ENCODE measurements at places on chromosomes 13 and 19.
A peak's percentile ranks its signal among the peaks of the same experiment; 100 is the strongest.

DNA sequence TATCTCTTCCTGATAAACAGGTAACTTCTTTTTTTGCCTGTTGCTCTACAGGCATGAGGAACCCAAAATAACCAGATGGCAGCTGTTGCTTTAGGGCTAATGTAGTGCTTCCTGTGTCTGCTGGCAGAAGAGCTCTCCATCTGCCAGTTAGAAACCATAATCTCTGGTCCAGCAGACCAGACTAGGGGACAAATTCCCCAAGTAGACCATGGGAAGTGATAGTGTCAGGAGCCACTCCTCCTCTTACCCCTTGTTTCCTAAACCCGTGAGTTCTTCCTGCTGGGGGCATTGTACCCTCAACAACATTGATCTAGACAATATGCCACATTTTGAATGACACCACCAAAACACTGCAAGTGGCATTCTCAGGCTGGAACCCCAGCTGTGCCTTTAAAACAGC, 135.9 kb downstream of the DLEU7 start:
- no peak for DNase-seq

GRCh38 chr13:66879988-66880387, 350.1 kb downstream of the PCDH9 start:
- DNase-seq: no peak

- DNase-seq: no peak
These were observed 48.7 kb downstream of the ESD start for GRCh38 chr13:46748300-46748699.

- no peak for DNase-seq
These were observed 608 bp downstream of the CD70 start for GRCh38 chr19:6590258-6590826.

- DNase-seq: no peak
These were observed 555.4 kb downstream of the KCTD12 start for GRCh38 chr13:76330761-76331160.

- no peak for DNase-seq
These were observed 111.8 kb upstream of the EDNRB start for GRCh38 chr13:78030341-78030896.

- DNase-seq: no peak
These were observed 90.7 kb downstream of the RGCC start for GRCh38 chr13:41548031-41548430.

DNA sequence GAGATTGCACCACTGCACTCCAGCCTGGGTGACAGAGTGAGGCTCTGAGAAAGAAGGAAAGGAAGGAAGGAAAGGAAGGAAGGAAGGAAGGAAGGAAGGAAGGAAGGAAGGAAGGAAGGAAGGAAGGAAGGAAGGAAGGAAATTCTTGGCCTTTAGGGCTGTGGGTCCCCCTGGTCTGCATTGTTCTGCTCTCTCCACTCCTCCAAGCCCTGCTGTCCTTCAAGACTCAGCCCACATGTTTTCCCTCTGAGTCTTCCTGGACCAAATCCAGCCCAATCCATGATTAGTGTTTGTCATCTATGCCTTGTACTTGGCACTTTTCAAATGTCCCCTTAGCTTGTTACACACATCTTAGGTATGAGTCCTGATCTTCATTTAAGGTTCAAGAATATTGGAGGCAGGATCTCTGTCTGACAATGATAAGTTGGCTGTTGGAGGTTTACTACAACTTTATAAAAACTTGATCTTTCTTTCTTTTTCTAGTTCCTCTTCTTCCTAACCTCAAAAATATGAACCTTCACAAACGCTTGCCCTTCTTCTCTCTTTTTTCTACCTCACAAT, 48.8 kb upstream of the INTS6 start:
- no peak for DNase-seq

GRCh38 chr13:95019886-95020285, 281.4 kb downstream of the ABCC4 start:
- DNase-seq: no peak

DNA sequence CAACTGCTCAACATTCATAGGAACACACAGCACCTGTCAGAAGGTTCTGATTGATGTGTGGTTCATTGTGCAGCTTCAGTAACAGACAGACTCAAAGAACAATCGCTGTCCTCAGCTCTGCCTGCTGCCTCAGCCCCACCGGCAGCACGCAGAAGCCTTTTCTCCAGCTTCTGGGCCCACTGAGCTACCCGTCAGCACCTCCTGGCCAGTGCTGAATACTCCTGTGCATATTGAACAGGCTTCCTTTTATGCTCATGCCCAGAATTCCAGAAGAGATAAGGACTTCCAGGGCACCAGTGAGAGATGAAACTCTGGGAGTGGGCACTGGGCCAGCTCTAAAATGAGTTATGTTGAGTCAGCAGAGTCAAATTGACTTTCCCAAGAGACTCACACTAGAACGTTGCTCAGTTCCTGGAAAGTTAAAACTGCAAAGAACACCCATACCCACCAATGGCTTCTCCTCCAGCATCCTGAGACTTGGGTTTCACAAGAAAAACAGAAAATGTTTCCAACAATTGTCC, 119.3 kb downstream of the COL4A1 start:
- no peak for DNase-seq

DNA sequence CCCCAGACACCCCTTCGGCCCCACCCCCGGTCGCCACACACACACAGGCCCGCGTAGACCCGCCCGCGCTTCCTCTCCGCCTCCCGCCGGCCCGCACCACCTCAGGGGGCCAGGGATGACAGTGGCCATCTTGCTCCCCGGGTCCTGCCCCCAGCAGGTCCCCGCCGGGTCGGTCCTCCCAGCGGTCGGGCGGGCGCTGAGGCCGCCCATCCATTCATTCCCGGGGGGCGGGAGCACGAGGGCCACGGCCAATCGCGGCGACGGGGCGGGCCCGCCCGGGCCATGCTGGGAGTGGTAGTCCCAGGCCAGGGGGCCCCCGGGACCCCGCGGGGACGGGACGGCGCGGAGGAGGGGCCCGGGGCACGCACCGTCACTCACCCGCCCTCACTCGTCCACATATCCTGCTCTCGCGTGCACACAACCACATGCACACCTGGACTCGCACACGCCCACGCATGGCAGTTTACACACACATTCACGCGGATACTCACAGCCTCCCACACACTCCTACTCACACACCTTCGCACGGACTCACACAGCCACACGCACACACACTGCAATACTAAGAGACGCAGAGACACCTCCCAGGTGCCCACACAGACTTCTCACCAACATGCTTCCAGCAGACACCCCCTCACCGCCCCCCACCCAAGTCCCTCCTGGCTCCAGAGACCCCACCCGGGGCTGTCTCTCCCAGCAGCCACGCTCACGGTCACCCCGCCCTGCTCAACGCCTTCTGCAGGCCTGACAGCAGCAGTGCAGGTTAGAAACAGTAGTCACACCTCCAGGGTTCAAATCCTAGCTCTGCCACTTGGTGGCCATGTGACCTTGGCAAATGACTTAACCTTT, at the start of gene DPF1:
DPF1 (minus strand) TSS at position 209 of the 849 bp plus-strand sequence; CDS start at position 129, 80 bp downstream.
- peak; percentile 90 for DNase-seq

DNA sequence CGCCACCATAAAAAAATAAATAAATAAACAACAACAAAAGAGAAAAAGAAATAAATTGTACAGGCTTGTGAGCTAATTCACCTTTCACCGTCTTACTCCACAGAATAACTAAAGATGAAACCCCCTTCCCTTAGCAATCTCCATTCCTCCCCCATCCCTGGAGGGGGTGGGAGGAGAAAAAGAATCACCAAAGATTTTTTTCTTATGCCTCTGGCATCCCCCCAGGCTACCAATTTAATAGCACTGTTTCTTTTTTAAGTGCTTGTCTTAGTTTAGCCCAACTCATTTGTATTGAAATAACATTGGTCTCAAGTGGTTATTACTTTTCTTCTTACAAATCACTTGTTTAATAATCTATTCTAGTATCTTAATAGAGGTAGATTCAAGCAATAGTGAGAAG, 23.9 kb upstream of the KLF5 start:
- no peak for DNase-seq

DNA sequence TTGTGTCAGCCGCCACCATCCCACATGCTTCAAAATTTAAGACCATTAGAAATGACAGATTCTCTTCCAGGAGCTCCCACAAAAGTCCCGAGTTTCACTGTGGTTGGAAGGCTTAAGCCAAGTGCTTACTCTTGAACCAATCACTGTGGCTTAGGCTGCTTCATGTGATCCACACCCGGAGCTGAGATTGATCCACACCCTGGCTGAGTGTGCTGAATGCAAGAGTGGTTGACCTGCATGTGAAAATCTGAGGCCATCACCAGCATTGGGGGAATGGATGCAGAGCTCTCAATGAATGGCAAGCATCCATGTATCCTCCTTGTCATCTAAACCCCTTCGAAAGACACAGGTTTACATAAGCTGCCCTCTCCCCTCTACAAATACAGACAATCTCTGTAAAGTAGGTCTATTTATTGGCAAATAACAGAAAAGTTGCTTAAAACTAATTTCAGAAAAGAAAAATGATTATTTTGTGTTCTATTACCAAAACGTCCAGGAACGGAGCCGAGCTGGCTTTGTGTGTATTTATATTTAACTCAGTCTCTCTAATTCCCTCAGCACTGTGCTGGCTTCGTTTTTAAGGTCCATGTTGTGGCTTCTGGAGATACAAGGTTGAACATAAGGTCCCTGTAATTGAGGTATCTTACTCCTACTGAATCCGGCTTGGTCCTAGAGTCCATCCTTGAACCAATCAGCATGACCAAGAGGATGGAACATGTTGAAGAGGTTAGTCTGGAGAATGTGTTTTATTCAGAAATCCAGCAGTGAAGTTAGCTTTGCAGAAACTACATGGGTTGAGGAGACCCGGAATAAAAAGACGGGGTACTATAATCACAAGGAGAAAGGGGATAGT, 332.4 kb downstream of the LIG4 start:
- no peak for DNase-seq

DNA sequence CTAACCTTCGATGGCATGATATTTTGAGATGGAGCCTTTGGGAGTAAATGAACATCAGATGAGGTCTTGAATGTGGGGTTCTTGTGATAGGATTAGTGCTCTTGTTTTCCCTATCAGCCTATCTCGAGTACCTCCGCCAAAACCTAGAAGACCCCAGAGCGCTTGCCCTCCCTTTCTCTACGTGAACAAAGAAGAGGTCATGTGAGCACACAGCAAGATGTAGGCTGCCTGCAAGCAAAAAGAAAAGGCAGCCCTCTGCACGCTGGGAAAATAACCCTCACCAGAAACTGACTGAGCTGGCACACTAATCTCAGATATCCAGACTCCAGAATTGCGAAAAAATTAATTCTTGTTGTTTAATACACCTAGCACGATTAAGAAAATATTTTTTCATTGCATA, 799.8 kb upstream of the SLC10A2 start:
- DNase-seq: no peak

DNA sequence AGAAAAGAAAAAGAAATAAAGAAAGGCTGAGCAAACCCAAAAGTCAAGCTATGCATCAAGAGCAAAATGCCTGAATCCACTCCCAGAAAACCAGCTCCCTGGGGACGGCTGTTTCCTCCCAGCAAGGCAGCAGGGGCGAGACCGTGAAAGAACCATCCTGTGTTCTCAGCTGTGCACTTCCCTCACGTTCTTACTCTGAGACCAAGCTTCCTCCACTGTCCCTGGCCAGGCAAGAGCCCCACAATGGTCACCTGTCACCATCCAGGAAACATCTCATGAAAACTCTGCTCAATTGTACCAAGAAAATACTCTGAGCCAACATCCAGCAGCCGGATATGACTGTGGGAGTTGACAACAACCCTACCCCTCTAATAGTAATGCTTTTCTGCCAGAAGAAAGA, 22.9 kb downstream of the RAB20 start:
- no peak for DNase-seq

- no peak for DNase-seq
These were observed 8.7 kb upstream of the CREB3L3 start for GRCh38 chr19:4144666-4145249.

DNA sequence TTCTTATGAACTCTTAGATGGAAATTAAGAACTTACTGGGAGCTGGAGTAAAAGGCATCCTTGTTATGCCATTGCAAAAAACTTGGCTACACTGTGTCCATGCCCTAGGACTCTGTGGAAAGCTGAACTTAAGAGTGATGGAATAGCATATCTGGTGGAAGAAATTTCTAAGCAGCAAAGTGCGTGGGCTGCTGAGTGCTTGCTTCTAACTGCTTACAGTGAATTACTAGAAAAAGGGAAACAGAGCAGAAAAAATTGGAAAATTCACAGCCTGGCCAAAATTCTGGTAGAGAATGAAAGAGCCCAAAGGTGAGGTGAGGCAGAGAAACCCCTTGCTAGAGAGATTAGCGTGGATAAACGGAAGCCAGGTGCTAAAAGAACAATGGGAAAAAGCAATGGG, 44.3 kb downstream of the ALOX5AP start:
- DNase-seq: no peak

GRCh38 chr13:52371736-52372247, 34.2 kb downstream of the THSD1 start:
- DNase-seq: no peak

- no peak for DNase-seq
These were observed 150.4 kb downstream of the NALCN start for GRCh38 chr13:101265934-101266333.

DNA sequence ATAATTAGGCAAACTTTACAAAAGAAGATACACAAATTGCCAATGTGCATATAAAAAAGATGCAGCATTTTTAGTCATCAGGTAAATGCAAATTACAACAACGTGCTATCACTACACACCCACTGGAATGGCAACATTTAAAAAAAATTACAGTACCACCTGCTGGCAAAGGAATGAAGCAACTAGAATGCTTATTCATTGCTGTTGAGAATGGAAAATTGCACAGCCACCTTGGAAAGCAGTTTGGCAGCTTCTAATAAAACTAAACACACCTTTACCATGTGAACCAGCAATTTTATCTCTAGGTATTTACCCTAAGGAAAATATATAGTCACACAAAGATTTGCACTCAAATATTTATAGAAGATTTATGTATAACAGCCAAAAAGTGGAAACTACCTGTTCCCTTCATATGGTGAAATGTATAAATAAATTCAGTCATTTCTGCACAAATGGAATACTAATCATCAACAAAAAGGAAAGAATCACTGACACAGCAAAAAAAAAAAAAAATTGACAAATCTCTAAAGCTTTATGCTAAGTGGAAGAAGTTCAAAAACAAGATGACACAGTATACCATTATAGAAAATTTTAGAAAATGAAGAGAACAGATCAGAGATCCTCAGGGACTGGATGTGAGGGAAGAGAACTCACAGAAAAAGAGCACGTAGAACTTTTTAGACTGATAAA, 30.3 kb downstream of the OXGR1 start:
- no peak for DNase-seq
